ENCODE measurements at places on chromosomes 3 and 15.

DNA sequence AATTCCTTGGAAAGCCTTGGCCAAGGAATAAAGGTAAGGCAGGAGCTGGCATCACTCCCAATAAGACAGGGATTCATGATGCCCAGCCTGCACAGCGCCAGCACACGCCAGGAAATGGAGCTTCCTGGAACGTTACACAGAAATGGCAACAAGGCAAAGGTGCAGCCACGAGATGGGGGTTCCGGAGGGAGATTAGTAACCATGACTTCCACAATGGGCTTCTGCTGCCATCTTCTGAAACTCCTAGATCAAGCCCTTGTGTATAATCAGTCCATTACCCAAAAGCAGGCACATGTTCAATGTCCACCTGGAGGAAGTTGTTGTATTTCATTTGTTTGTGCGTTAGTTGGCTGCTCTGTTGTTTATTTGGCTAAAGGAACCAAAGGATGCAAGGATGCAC, 131.2 kb upstream of the TRIM42 start:
- no peak for DNase-seq

DNA sequence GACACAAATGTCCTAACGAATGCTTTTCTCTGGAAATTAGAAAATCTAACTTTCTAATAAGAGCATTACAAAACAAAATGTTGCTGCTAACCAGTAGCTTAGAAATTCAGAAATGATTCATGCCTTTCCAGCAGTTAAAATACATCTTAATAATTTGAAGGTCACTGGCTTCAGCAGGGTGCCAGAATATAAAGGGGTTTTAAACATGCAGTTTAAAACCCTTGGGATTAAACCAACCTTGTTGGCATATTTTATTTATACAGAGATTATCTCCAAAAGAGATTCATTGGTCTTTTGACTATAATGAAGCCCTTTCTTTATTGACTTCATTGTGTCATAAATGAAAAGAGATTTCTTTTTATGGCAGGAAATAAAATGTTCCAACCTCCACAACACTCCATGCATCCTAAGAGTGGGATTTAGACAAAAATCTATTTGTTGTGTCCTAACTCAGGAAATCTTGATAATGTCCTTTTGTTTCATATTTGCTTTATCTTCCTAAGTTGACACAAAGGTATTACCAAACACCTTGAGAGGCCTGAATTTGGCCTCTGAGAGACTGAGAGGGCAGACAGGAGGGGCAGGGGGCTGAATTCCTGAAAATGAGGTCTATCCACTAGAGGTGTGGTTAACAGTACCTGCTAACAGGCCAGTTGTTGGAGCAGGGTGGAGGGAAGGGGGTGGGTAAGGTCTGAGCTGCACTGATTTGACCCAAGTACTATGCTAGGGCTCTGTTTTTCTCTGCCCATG, 124.4 kb downstream of the FEZF2 start:
- DNase-seq, result no peak

GRCh38 chr15:38545179-38545578, 19.4 kb downstream of the RASGRP1 start:
- no peak for DNase-seq

- DNase-seq, result no peak
Observed at GRCh38 chr3:33803894-33804526, 5.6 kb downstream of the PDCD6IP start.

GRCh38 chr3:110504401-110504800, 567.2 kb upstream of the NECTIN3 start:
- no peak for DNase-seq

DNA sequence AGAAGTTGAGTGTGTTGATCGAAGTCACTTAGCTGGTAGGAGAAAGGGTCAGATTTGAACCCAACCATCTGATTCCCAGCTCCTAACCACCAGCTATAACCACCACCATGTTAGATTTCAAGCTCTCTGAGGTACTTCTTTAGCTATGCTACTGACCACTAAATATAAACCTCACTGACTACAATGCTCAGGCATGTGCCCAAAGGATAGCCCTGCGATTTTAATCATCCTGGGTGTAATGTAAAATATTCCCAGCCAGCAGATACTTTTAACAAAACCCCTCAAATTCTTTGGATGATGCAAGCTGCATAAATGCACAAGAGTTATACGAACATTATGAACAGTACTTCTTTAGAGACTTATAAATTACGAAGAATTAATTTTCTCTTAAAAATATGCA, 115.2 kb upstream of the TSC22D2 start:
- DNase-seq, result no peak

DNA sequence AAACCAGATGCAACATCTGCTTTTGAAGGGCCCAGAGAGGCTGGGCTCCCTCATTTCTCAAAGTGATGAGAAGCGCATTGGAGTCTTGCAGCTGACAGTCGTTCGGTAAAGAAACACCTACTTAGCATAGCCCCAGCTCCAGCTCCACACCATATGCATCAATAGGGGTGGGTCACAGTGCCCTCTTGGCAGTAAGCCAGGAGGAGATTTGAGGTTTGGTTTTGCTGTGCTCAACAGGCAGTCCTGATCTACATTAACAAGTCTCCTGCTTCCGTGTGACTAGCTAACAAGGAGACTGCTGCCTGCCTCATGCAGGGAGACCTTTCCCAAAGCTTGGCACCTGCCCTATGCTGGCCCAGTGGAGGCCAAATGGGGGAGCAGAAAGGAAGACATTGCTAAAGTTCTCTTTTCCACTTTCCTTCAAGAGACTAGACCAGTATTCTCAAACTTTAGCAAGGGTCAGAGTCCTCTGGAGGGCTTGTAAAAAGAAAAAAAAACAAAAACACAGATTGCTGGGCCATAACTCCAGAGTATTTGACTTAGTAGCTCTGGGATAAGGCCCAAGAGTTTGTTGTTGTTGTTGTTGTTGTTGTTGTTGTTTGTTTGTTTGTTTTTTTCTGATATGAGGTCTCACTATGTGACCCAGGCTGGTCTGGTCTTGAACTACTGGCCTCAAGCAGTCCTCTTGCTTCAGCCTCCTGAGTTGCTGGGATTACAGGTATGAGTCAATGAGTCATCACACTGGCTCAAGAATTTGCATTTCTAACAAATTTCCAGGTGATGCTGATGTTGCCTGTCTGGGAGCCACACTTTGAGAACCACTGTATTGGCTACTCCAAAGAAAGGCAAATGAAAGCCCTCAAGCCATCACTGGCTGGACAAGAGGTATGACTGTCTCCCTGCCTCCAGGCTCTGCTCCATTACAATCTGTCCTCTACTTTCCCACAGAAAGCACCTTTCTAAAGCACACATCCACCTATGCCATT, 294.9 kb downstream of the RORA start:
- no peak for DNase-seq

DNA sequence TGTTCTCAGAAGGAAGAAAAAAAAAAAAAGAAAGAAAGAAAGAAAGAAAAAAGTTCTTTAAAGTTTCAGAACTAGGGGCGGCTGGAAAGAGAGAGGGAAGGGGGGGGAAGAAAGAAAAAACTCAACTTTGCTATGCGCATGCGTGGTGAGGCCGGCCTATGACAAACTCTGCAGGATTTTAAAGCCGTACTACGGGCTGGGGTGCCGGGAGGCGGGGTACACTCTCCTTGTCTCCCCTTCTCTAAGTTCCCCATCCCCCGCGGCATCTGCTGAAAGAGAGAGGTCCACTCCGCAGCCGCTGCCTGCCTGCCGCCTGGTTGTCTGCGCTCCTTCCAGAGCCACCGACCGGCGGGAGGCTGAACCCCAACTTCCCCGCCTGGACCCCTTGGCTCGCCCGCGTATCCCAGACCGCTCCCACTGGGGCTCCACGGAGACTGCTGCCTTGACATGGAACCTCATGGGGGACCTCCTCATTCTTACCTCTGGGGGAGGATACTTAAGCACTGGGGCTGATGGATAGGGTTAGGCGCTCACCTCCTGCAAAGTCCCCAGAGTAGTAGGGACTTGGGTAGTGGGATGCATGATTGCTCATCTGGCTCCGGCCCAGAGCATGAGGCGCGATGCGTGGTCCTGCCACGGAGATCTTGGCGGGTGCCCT, 1.4 kb upstream of the WNT5A start:
- no peak for DNase-seq

DNA sequence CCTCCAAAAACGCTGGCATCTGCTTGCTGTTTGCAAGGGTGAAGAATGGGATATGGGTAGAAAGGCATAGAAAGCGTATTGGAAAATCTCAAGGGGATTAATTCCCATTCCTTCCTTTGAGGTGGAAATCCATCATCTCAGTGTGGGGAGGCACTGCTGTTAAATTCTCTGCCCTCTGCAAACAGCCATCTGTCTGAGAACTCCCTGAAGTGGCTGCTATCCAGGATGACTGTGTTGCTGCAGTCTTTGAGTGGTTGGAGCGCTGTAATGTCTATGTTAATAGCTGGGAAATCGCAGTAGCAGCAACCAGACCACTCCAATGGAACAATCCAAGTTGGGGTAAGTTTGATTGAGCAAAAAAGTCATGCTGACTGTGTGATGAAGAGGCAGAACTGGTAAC, 625.9 kb downstream of the NLGN1 start:
- no peak for DNase-seq

DNA sequence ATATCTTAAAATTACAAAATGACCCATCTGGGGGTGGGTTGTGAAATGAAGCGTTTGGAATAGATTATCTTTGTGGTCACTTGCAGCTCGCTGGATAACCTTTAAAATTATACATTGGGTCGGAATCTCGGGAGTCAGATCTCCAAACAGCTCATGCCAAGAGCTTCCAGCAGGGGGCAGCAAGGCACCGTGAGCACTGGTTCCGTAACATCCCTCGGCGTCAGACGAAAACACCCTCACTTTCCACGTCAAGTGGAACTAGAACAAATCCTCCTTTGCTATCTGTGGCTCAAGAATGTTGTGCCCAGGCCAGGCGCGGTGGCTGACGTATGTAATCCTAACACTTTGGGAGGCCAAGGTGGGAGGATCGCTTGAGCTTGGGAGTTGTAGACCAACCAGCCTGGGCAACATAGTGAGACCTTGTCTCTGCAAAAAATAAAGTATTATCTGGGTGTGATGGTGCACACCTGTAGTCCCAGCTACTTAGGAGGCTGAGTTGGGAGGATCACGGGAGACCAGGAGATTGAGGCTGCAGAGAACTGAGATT, 31.1 kb downstream of the UMPS start:
- DNase-seq, result peak; percentile 52

GRCh38 chr3:98553753-98554152, 22.0 kb downstream of the GPR15 start:
- no peak for DNase-seq

DNA sequence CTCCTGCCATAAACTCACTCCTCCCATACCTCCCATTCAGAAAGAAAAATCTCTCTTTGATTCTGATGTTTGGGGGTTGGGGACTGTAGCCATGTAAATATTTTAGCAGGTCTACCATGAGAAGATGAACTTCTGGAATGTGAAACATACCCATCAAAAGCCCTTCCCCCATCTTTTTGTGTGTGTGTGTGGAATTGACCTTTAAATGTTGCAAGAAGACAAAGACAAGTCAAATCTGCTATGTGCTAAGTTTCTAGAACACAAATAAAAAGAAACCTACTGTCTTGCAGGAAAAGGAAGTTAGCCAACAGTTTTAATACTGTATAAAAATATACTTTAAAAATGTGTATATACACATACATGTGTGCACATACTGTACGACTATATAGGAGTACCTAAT, 29.7 kb upstream of the USP50 start:
- DNase-seq, result no peak

DNA sequence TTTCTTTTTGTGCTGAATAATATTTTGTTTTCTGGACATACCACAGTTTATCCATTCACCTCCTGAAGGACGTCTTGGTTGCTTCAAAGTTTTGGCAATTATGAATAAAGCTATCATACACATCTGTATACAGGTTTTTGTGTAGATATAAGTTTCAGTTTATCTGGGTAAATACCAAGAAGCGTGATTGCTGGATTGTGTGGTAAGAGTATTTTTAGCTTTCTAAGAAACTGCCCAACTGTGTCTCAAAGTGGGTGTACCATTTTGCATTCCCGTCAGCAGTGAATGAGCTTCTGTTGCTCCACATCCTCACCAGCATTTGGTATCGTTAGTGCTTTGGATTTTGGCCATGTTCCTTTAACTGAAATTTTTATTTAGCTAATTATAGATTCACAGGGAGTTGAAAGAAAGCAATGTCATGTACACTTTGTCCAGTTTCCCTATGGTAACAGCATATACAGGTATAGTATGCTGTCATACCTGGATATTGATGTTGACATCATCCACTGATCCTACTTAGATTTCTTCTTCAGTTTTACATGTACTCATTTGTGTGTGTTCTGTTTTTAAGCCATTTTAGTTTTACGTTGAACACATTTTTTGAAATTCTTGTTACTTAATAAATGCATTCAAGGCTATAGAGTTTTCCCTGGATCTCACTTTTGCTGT, 11.9 kb downstream of the ARID3B start:
- DNase-seq, result no peak

DNA sequence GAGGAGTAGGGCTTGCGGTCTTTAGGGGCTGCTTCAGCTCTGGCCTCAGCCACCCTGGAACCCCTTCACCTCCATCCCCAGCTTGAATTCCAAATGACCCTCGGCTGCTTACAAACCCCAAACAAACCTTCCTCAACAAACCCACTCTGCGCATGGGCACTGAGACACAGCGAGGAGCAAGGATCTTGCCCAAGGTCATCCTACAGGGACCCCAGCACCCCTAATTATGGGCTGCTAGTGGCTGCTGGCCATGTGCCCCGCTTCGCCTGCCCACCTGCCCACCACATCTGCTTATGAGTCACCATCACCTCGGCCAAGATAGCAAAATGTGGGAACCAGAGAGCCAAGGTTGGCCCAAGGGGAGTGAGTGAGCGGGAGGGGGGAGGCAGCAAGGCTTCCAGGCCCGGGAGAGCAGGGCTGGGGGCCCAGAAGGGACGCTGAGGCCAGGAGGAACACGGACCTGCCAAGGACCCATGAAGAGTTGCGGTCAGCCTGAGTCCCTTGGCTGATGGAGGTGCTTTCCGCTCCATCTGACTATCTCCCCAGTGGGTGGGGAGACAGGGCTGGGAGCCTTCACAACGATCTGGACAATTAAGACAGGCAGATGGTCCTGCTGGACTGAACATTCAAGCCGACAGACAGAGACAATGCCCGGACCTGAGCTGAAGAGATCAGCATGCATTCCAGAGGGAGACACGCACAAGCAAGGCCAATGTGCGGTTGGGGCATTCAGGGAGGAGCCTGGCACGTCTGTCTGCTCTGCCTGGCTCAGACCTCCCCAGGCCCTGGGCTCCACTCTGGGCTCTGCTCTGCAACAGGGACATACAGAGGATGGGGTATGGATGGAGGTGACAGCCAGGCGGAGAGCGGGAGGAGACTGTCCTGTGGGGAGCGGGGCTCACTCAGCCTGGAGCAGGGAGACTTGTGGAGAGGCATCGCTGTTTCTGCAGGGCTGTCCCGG, 10.8 kb upstream of the GRIP2 start:
- no peak for DNase-seq

DNA sequence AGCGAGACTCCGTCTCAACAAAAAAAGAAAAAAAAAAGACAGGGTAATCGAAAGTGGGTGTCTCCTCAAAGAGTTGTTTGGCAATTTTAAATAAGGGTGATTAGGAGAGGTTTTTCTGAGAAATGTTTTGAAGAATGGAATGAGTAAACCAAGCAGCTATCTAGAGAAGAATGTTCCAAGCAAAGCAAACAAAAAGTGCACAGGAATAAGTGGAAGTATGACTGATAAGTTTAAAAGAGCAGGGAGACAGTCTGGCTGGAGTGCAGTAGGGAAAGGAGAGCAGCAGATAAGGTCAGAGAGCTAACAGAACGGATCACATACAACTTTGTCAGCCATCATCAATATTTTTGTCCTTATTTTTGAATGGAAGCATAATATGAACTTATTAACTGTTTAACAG, 853.5 kb downstream of the TUSC7 start:
- DNase-seq, result no peak

- DNase-seq, result no peak
Observed at GRCh38 chr3:196603683-196604082, 35.2 kb downstream of the FBXO45 start.

GRCh38 chr3:128471110-128471509, 4.4 kb upstream of the DNAJB8 start:
- DNase-seq, result no peak
